Activated T-cell treated with anti-CD3 and anti-CD28 coated beads, Interleukin-2, amount 50 U/mL, for 4 hours (primary cell): ENCODE measurements at places on chromosomes 5 and 9. TPM values are rescaled to one million over a fixed set of nuclear protein-coding genes. Genes with fewer than 3 reads are reported as not detected.

The OTP gene
- total RNA-seq, result not detected

The SV2C gene
- not detected for total RNA-seq

- no peak for DNase-seq
Measured at GRCh38 chr9:69145144-69145715, 28.8 kb upstream of the TJP2 start.

The PCDHGA8 gene
- total RNA-seq, result not detected

The DDX4 gene
- total RNA-seq, result 0.48 TPM

- DNase-seq, result no peak
Measured at GRCh38 chr9:129623331-129623730, 2.4 kb upstream of the C9orf50 start.

GRCh38 chr5:96384353-96384752 lies 48.7 kb downstream of the PCSK1 start:
- no peak for DNase-seq
